ENCODE measurements at places on chromosomes 2 and 18. TPM values are rescaled to one million over a fixed set of nuclear protein-coding genes. Genes with fewer than 3 reads are reported as not detected.

DNA sequence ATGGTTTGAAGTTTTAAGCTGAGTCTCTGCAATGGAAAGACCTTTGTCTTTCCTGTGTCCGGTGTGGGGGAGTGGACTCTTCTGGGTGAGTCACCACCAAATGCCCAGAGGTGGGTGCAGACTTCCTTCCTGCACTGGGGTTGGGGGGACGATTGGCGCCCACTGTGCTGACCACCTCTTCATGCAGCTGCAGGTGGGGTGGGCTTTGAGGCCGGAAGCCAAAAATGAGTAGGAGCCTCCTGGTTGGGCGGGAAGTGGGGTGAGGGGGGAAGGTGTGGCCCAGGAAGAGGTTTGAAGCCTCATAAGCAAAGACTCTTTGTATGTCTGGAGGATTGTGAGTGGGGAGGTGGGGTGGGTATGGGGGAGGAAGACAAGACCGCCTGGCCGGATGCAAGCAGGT, 27.6 kb downstream of the PAX8 start:
- peaks cover 68% of the 10 kb centered on the region for H3K4me1 ChIP-seq
- no peak overlapping the region for H3K27ac ChIP-seq
- no peaks in the 10 kb centered on the region for H3K27me3 ChIP-seq
- no peak overlapping the region for H3K4me3 ChIP-seq
- no peaks in the 10 kb centered on the region for H3K36me3 ChIP-seq
- DNase-seq, result peak; percentile 53

GRCh38 chr2:40127146-40127545, 324.7 kb downstream of the SLC8A1 start:
- no peak for DNase-seq
- no peaks in the 10 kb centered on the region for H3K36me3 ChIP-seq
- no peaks in the 10 kb centered on the region for H3K27me3 ChIP-seq
- H3K4me3 ChIP-seq, result no peak overlapping the region
- no peaks in the 10 kb centered on the region for H3K4me1 ChIP-seq

RAB17 gene
- total RNA-seq, result not detected

DNA sequence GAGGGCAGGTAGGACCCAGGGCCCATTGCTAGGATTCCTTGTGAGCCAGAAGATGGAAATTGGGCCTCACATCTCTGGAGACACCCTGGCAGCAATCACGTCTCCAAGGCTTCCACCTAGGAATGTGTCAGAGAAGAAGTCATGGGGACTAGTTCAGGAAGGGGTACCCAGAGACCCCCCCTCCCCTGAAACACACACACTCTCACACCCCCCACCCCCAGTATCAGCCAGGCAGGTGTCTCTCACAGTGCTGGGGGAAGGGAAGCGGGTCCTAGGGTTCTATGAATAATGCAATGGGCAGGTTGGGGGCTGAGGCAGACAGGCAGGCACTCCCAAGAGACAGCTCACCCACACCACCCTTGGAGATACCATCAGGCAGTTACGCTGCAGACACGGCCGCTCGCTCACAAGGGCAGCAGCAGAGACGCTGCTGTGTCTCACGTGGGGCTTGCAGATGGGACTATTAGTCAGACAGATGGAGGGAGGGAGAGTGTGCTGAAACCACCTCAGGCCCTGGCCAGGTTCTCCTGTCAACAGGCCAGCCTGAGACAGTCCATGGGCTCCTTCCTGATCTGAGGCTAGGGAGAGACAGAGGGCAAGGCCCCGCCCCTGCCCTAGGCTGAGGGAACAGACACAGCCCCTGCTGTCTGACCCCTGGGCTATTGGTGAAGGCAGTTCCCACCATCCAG, 134.6 kb downstream of the CYP26B1 start:
- H3K4me3 ChIP-seq, result no peak overlapping the region
- H3K4me1 ChIP-seq, result no peaks in the 10 kb centered on the region
- H3K36me3 ChIP-seq, result no peaks in the 10 kb centered on the region
- DNase-seq, result no peak

DNA sequence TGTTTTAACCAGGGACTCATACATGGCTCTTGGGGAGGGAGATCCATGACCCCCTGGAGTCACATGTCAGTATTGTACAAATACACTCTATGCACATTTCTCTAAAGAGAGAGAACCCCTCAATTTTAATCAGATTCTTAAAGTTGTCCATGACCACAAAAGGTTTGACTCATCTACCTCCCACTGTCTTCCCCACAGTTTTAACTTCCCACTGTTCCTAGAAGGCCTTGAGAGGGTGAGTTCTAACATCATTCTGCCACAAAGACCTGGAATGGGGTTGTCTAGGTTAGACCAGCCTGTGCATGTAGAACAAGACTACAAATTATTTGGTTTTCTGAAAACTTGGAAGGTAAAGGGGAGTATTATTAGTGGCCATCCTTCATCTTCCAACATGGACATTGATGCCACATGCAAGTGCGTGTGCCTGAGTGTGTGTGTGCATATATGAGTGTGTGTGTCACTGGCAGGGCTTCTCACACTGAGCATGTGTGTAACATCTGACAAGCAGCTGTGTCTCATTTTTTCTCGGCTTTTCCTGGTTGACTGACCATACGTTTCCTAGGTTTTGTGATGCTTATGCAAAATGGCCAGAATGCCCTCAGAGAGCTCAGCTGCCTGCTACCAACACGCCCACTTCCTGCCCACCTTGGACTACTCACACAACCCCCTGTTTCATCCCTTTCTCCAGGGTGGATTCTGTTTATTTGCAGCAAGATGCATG, 94.6 kb upstream of the LGALSL start:
- no peak overlapping the region for H3K4me3 ChIP-seq
- no peaks in the 10 kb centered on the region for H3K4me1 ChIP-seq
- H3K27ac ChIP-seq, result no peak overlapping the region
- no peak for DNase-seq
- H3K36me3 ChIP-seq, result no peaks in the 10 kb centered on the region

IL36G gene
- total RNA-seq, result not detected

CDH19 gene
- total RNA-seq, result not detected

POMC gene
- 6.2 TPM for total RNA-seq

GRCh38 chr2:157256626-157257025, 879 bp upstream of the GALNT5 start:
- H3K36me3 ChIP-seq, result no peaks in the 10 kb centered on the region
- DNase-seq, result no peak
- peak overlapping the region; percentile 86 for H3K27ac ChIP-seq
- H3K4me1 ChIP-seq, result no peaks in the 10 kb centered on the region

GRCh38 chr18:52409727-52410126, 69.7 kb downstream of the DCC start:
- no peaks in the 10 kb centered on the region for H3K4me1 ChIP-seq
- H3K27ac ChIP-seq, result no peak overlapping the region
- no peaks in the 10 kb centered on the region for H3K36me3 ChIP-seq
- no peak overlapping the region for H3K4me3 ChIP-seq
- no peaks in the 10 kb centered on the region for H3K27me3 ChIP-seq
- DNase-seq, result no peak

GREB1L gene
- total RNA-seq, result not detected

- no peak for DNase-seq
- no peaks in the 10 kb centered on the region for H3K36me3 ChIP-seq
- no peaks in the 10 kb centered on the region for H3K27me3 ChIP-seq
- no peaks in the 10 kb centered on the region for H3K4me1 ChIP-seq
These were observed 34.1 kb upstream of the GCC2 start for GRCh38 chr2:108414945-108415344.

- no peak for DNase-seq
- H3K27ac ChIP-seq, result no peak overlapping the region
- H3K4me1 ChIP-seq, result no peaks in the 10 kb centered on the region
- no peaks in the 10 kb centered on the region for H3K27me3 ChIP-seq
- H3K36me3 ChIP-seq, result no peaks in the 10 kb centered on the region
- H3K4me3 ChIP-seq, result no peak overlapping the region
These were observed 124.2 kb upstream of the ZNF516 start for GRCh38 chr18:76619261-76619620.

DNA sequence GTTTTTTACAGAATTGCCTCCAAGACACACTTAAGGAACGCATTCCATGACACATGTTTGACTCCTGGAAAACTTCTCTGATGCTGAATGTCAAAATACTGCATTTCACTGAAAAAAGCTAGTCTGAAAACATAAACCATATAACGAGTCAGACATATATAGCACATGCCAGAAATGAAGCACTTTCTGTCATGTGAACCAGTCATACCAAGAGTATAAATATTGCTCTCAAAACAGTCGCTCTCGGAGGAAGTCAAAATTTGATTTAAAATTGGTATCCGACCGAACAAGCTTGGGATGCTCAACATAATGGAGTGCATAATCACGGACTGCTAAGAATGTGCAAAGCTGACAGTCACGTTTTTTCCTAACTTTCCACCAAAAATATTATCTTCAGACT, 115.9 kb downstream of the PIEZO2 start:
- H3K27me3 ChIP-seq, result no peaks in the 10 kb centered on the region
- no peak for DNase-seq
- no peaks in the 10 kb centered on the region for H3K4me1 ChIP-seq
- H3K4me3 ChIP-seq, result no peak overlapping the region
- H3K27ac ChIP-seq, result no peak overlapping the region

GRCh38 chr18:26461405-26461804, 86.9 kb downstream of the KCTD1 start:
- no peaks in the 10 kb centered on the region for H3K4me1 ChIP-seq
- no peaks in the 10 kb centered on the region for H3K27me3 ChIP-seq
- H3K4me3 ChIP-seq, result no peak overlapping the region
- H3K36me3 ChIP-seq, result no peaks in the 10 kb centered on the region

GRCh38 chr2:20573620-20574422, 77.1 kb downstream of the HS1BP3 start:
- peaks cover 19% of the 10 kb centered on the region for H3K4me1 ChIP-seq
- H3K27ac ChIP-seq, result no peak overlapping the region

GRCh38 chr2:164515734-164516133, 105.5 kb downstream of the GRB14 start:
- H3K27me3 ChIP-seq, result no peaks in the 10 kb centered on the region
- no peak overlapping the region for H3K27ac ChIP-seq
- DNase-seq, result no peak
- H3K4me3 ChIP-seq, result no peak overlapping the region
- no peaks in the 10 kb centered on the region for H3K36me3 ChIP-seq
- no peaks in the 10 kb centered on the region for H3K4me1 ChIP-seq

ARL4C gene
- total RNA-seq, result 54.7 TPM

BCL11A gene
- total RNA-seq, result 0.07 TPM

GRCh38 chr2:241764275-241765241, 12.1 kb upstream of the GAL3ST2 start:
- H3K4me3 ChIP-seq, result no peak overlapping the region
- H3K4me1 ChIP-seq, result peaks cover 22% of the 10 kb centered on the region
- peak; percentile 49 for DNase-seq
- H3K27ac ChIP-seq, result peak overlapping the region; percentile 85
- H3K27me3 ChIP-seq, result no peaks in the 10 kb centered on the region

GRCh38 chr2:96249654-96250053, 16.1 kb downstream of the TMEM127 start:
- peaks cover 13% of the 10 kb centered on the region for H3K4me1 ChIP-seq
- H3K36me3 ChIP-seq, result peaks cover 23% of the 10 kb centered on the region
- no peak overlapping the region for H3K27ac ChIP-seq
- H3K4me3 ChIP-seq, result no peak overlapping the region

DNA sequence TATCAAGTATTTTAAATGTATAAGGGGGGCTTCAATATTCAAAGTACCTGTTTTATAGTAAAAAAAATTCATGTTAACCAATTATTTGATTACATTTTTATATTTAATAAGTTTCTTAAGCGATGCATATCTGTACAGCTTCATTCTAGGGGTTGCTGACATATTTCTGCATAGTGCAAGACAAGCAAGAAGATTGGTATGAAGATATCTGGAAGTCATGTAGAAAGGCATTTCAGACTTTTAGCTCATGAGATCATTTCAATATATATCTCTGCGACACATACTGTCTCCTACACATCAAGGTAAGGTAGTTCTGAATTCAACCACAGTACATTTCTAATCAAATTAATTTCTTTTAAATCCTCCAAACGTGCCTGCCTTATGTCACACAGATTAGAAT, 73.1 kb downstream of the MEMO1 start:
- H3K36me3 ChIP-seq, result peaks cover 3% of the 10 kb centered on the region
- no peaks in the 10 kb centered on the region for H3K27me3 ChIP-seq
- H3K4me1 ChIP-seq, result peaks cover 6% of the 10 kb centered on the region
- no peak overlapping the region for H3K27ac ChIP-seq

DNA sequence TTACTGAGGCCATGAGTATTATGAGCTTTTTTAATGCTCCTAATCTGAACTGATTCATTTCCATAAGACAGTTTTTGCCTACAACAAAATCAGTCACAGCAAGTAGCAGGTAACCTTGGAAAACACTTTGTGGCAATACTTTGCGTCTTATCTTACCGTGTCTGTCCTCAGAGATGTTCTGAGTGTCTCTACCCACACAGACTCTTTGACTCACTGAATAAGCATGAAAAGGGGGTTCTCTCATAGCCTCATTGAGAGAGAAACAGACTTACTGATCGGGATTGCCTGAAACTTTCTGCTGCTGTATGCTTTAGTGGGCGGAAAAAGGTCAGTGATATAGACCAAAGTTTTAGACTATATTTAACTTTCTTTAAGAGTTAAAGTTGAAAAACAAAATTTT, 92.6 kb downstream of the MYL12B start:
- no peaks in the 10 kb centered on the region for H3K27me3 ChIP-seq
- H3K36me3 ChIP-seq, result no peaks in the 10 kb centered on the region
- no peaks in the 10 kb centered on the region for H3K4me1 ChIP-seq
- H3K27ac ChIP-seq, result no peak overlapping the region

INO80B gene
- 44.1 TPM for total RNA-seq

GRCh38 chr18:69936191-69936558, 11.5 kb downstream of the CD226 start:
- no peak overlapping the region for H3K27ac ChIP-seq
- H3K4me3 ChIP-seq, result peak overlapping the region; percentile 30
- H3K27me3 ChIP-seq, result no peaks in the 10 kb centered on the region
- no peaks in the 10 kb centered on the region for H3K36me3 ChIP-seq
- no peak for DNase-seq

- no peaks in the 10 kb centered on the region for H3K4me1 ChIP-seq
- H3K27ac ChIP-seq, result no peak overlapping the region
- H3K27me3 ChIP-seq, result no peaks in the 10 kb centered on the region
- H3K4me3 ChIP-seq, result no peak overlapping the region
These were observed 87.7 kb downstream of the SPTBN1 start for GRCh38 chr2:54543733-54544396.

GRCh38 chr2:7765236-7765635, 848.0 kb downstream of the RNF144A start:
- DNase-seq, result no peak
- no peaks in the 10 kb centered on the region for H3K4me1 ChIP-seq
- no peak overlapping the region for H3K27ac ChIP-seq

- DNase-seq, result no peak
- peaks cover 6% of the 10 kb centered on the region for H3K4me1 ChIP-seq
- no peak overlapping the region for H3K4me3 ChIP-seq
- no peaks in the 10 kb centered on the region for H3K36me3 ChIP-seq
- H3K27me3 ChIP-seq, result no peaks in the 10 kb centered on the region
- H3K27ac ChIP-seq, result no peak overlapping the region
These were observed 15.6 kb upstream of the NFATC1 start for GRCh38 chr18:79379931-79380815.

ACYP2 gene
- 10.3 TPM for total RNA-seq

XRCC5 gene
- 612 TPM for total RNA-seq

IL18RAP gene
- 4.9 TPM for total RNA-seq

CCDC141 gene
- 2.1 TPM for total RNA-seq
